ENCODE measurements at places on chromosomes 4 and X.

DNA sequence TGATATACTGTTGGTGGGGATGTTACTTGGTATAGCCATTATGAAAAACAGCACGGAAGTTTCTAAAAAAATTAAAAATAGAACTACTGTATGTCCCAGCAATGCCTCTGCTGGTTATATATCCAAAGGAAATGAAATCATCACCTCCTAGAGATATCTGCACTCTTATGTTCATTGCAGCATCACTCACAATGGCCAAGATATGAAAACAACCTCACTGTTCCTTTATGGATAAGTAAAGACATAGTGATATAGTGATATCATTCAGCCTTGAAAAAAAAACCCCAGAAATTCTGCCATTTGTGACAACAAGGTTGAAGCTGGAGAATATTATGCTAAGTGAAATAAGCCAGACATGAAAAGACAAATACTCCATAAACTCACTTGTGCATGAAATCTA lies 543.8 kb upstream of the SLIT2 start:
- no peak for DNase-seq

DNA sequence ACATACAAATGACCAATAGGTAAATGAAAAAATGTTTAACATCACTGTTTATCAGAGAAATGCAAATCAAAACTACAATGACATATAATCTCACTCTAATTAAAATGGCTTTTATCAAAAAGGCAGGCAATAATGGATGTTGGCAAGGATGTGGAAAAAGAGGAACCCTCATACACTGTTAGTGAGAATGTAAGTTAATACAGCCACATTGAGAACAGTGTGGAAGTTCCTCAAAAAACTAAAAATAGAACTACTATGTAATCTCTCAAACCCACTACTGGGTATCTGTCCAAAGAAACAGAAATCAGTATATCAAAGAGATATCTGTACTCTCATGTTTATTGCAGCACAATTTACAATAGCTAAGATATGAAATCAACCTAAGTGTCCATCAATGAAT lies 165.9 kb upstream of the HHIP start:
- no peak for DNase-seq

DNA sequence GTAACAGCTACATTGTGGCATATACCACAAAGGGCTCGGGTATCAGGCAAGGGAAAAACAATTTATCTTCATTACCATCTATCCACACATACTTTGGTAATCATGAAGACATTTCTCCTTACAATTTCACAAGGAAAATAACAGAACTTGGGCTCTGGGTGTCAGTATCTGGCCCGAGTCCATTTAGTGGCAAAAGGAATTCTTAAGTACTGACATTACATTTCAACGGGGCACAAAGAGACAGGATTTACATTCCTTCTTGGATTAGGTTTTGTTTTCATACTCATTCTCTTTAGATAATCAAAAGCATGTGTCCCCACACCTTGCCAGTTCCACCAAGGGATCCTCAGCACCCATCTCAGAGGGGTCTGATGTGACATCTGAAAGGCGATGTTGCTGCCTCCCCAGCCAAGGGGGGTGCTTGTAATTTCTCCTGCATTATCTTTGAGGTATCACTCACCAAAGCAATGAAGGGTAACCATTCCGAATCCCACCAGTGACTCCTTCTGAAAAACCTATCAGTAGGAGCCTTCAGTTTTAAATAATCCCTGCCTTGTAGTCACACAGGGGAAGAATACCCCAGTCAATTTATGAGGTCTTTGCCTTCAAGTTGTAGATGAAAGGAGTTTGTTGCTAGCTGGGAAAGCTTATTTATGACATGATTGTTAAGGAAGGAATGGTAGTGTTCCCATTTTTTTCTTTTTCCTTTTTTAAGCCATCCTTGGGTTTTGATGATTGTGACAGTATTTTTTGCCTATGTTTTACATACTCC lies 118.6 kb downstream of the PALLD start:
- no peak for DNase-seq

DNA sequence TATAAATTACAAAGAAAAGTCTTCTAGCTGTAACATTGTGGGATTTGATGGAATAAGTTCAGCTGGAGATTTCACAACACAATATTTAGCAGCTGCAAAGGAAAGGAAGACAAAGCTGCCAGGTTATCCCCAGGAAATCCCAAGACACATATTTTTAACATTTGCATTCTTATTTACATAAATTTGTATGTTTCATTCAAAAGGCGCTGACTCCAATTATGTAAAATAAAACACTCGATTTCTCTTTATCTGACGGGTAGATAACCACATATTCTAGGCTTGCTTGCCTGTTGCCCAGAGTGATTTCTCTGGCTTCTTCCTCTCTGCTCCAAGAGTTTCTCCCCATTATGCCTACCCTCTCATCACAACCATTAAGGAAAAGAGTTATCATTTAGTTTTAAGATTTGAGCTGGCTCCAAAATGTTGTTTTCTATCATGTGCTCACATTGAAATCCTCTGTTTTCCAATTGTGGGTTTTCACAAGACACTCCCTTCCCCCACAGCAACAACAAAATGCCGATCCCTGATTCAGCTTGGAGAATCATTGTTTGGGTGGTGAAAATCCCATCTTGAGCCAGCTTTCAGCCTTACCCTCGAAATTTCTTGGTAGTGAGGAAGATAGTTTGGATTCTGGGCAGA lies 128.2 kb upstream of the RASGEF1B start:
- DNase-seq, result no peak

- DNase-seq, result no peak
Observed at GRCh38 chr4:110967936-110968335, 345.1 kb upstream of the PITX2 start.

GRCh38 chr4:183986971-183987946 lies 82.2 kb downstream of the STOX2 start:
- DNase-seq, result no peak

GRCh38 chr4:183588169-183588675 lies 70.8 kb downstream of the RWDD4 start:
- DNase-seq, result peak; percentile 93

GRCh38 chr4:116438981-116439729 lies 646.2 kb downstream of the TRAM1L1 start:
- DNase-seq, result no peak

GRCh38 chr4:40244606-40245005 lies 47.8 kb downstream of the RHOH start:
- no peak for DNase-seq

DNA sequence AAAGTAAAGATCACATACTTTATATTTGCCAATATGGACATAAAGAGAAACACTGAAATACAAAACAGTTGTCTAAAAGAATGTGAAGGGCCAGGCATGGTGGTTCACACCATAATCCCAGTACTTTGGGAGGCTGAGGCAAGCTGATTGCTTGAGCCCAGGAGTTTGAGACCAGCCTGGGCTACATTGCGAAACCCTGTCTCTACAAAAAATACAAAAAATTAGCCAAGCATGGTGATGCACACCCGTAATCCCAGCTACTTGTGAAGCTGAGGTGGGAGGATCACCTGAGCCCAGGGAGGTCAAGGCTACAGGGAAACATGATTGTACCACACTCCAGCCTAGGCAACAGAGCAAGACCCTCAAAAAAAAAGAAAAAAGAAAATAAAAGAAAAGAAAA lies 11.8 kb downstream of the RBM47 start:
- DNase-seq, result no peak

DNA sequence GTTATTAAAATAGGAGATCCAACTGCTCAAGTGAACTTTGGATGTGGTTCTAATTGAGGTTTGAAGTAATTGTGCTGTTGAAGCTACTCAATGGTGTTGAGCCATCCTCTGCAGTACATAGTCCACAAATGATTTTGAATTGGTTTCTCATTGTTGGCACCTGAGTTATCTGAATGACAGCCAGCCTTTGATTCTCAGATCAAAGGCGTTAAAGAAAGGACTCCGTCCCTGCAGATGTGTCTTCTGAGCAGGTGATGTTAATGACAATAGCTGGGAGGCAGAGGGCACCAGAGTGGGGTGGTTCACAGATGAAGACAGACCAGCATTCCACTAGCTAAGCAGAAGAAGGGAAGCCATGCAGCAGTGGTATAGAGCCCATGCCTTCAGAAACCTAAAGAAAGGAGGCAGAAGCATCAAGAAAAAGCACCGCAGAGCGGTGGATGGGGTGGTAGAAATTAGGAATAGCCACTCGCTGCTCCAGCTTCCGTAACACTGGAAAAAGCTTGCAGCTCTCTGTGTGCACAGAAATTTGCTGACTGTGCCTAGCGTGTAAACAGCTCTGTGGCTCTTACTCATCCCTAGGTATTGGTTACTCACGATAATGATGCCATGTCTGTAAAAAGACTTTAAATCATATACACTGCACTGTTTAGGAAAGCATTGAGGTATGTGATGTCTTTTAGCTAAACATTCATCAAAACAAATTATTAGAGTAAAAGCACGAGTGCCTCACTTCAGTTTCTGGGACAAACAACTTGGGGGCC lies 79.2 kb upstream of the CLCN4 start:
- DNase-seq, result no peak

GRCh38 chr4:73447671-73448070 lies 11.7 kb downstream of the AFP start:
- no peak for DNase-seq

GRCh38 chr4:37138789-37139188 lies 105.8 kb upstream of the NWD2 start:
- DNase-seq, result no peak

DNA sequence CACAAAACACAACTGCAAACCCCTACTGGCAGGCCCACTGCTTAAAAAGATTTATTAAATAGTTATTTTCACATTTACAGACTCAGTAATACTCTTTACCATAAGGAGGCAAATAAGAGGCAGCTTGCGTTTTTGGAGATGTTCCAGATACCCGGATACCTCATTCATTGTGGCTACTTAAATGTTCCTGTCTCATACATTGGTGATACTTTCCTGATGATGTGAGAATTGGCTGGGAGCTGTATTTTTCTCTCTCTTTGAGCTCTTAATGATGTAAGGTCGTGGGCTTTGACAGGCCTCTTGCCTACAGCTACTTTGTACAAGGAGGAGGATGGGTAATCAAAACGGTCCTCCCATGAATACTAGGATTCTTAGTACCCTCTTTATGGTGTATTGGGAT lies 101.5 kb downstream of the AKAP4 start:
- no peak for DNase-seq
